ENCODE measurements at places on chromosomes 1 and 21.

DNA sequence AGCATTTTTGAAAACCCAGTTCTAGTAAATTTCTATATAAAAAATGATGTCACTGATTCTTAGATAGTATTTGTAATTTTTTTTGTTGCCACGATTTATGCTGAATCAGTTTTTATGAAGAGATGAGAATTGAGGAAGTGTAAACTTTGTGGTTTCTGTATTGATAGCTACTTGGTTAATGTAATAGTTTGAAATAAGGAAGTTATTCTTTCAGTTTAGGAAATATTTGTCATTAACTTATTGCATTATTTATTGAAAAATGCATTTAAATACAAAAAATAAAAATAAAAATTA, 97.8 kb downstream of the ZFYVE9 start:
- no peak for DNase-seq

GRCh38 chr21:35850542-35851103, 209.7 kb downstream of the SETD4 start:
- DNase-seq = no peak

DNA sequence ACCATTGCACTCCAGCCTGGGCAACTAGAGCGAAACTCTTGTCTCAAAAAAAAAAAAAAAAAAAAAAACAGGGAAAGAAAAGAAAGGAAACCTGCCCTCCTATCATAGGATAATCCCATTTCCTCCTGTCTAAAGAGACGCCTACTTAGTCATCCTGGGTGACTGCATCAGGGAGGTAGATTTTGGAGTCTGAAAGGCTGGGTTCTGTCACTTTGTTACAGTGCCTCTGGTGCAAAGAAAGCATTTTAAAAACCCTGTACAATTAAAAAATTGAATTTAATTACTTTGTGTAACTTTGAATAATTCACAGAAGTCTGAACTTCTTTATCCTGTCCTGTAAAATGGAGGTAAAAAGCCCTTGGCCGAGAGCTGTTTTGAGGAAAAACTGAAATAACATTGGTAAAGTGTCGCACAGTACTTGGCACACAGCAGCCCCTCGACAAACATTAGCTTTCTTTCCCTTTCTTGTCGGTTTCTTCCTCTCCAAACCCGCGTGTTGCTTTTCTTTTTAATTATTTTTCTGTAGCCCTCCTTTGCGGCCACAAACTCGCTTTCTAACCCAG, 657 bp upstream of the HDAC1 start:
- DNase-seq = no peak

DNA sequence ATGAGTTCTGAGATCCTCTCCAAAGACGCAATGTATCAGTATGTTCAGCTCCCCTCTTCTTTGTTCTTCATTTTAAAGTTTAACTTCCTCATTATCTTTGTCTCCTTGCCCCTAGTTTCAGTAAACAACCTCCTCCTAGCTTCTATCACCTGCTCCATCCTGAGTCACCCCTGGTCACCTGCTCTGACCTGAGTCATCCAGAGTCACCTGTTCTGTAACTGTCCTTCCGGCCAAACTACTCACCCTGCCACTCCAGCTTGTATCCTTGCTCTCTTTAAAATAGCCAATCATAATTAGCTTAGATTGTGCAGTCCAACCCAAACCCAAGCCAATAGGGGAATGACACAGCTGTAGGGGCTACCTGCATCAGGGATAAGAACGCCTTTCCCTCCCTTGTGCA, 332.0 kb downstream of the OLFM3 start:
- DNase-seq = no peak

GRCh38 chr1:29639156-29639736, 402.9 kb downstream of the PTPRU start:
- DNase-seq = no peak

GRCh38 chr1:17045634-17046333, 8.0 kb downstream of the SDHB start:
- no peak for DNase-seq

GRCh38 chr21:44913425-44914175, 7.1 kb downstream of the ITGB2 start:
- peak; percentile 22 for DNase-seq

- DNase-seq = no peak
These were observed 63.1 kb upstream of the PBX1 start for GRCh38 chr1:164495905-164496304.

All from activated CD8-positive, alpha-beta T cell treated with anti-CD3 and anti-CD28 coated beads for 36 hours (primary cell).